ENCODE measurements at places on chromosomes 2 and 18.
A peak's percentile ranks its signal among the peaks of the same experiment; 100 is the strongest.

- no peak for DNase-seq
Observed at GRCh38 chr2:65353927-65354326, 78.5 kb downstream of the SPRED2 start.

- peak; percentile 41 for DNase-seq
Observed at GRCh38 chr2:241066893-241067341, 35.2 kb downstream of the MTERF4 start.

- DNase-seq, result no peak
Observed at GRCh38 chr18:6366776-6367175, 47.9 kb downstream of the L3MBTL4 start.

GRCh38 chr2:105140240-105140568, 101.3 kb upstream of the GPR45 start:
- no peak for DNase-seq

DNA sequence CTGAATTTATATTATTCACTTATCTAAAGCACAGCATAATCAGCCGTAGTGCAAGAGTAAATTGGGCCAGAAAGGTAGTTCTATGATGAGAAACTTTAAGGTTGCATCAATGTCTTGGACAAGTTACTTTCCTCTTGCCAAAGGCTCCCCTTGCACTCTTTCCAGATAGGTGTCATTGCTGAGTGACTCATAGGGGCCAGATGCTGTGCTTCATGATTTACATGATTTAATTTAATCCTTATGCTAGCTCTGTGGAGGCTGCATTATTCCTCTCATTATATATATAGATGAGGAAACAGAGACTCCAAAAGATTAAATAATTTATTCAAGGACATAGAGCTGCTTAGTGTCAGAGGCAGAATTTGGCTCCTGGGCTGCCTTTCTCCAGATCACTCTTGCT, 5.0 kb downstream of the CFAP221 start:
- DNase-seq, result peak; percentile 66

DNA sequence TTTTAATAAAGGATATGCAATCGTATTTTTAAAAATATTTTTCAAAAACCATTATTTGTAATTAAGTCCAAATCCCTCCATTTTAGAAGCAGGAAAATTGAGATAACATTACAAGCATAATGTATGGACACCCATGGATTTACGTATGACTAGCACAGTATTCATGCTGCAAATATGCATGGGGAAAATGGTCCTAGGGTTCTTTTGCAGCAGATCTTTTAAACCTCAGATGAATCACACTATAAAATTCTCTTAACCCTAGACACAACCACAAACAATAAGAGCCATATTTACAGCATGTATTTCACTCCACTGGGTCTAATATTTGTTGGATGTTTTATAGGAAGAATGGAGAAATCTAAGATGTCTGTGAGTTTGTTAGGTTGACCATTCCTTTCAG, 453.4 kb downstream of the TGIF1 start:
- peak; percentile 41 for DNase-seq

DNA sequence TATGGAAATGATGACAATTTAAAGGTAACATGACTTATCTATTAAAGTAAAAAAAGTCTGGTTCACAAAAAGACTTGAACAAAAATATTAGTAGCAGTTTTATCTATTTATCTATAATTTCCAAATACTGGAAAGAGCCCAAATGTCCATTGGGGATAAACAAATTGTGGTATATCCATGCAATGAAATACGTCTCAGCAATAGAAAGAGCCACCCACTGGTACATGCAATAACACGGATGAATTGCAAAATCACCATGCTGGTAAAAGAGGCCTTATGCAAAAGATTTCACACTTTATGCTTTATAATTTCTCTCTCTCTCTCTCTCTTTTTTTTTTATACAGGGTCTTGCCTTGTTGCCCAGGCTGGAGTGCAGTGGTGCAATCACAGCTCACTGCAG, 91.4 kb upstream of the ASAP2 start:
- DNase-seq, result no peak

DNA sequence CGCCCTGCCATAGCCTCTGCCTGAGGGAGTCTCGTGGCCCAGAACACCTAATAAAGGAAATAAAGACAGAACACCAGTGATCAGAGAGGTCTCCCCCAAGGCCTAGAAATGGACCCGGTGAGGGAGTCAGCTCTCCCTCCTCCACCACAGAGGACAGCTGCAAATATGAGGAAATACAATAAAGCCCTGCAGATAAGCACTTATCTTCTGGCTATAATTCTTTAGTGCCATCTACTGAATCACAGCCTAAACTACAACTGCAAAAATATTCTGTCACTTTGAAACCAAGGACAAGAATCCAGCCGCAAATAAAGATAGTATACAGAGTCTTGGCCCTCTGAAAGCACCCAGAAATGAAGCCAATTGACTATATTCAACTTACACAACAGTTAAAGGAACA, 42.4 kb upstream of the TACR1 start:
- DNase-seq, result no peak

GRCh38 chr2:147250652-147251356, 594.0 kb upstream of the ACVR2A start:
- DNase-seq, result no peak

GRCh38 chr2:199734011-199734410, 117.0 kb downstream of the FTCDNL1 start:
- DNase-seq, result no peak

- DNase-seq, result peak; percentile 51
Observed at GRCh38 chr2:73243884-73244570, 9.9 kb downstream of the CCT7 start.

DNA sequence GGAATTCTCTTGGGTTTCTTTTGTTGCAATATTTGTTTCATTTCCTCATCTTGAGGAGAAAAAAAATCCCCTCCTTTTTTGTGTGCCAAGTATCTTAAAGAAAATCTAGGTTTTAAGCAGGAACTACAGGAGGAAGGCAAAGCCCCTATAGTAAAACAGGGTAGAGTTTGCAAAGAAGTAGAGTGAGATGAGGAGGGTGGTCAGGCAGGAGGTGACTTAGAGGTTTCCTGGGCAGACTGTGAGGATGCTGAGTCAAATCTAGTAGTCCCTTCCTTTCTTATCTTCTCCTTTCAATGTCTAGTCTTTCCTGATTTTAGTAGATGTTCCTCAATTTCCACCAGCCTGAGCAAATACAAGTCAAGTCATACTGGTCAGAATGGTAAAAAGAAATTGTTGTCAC, 222.5 kb downstream of the PMAIP1 start:
- no peak for DNase-seq

- DNase-seq, result no peak
Observed at GRCh38 chr2:2847209-2847676, 516.2 kb upstream of the MYT1L start.

- no peak for DNase-seq
Observed at GRCh38 chr2:73993778-73994177, 9.1 kb downstream of the TET3 start.

DNA sequence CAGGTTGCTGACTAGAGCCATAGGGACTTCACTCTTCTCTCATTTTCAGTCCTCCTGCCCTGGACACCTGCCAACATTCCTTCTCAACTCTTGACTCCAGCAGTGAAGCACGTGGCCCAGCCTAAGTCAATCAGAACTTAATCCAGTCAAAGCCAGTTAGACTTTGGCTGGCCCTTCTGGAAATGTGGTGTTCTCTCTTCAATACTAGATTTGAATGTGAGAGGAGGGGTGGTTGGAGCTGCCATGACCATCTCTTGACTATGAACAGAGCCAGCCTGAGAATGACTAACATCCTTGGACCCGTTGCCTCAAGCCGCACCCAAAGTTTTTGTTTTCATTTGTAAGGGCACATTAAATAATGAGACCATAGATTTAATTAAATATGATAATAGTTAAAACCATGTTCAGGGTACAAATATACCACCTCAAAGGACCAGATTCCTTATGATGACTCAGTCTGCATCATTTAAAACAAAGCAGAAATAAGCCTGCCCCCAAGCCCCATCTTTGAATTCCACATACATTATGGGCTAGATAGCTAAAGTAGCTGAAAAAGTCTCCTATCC, 49.7 kb upstream of the RASGRP3 start:
- DNase-seq, result no peak

DNA sequence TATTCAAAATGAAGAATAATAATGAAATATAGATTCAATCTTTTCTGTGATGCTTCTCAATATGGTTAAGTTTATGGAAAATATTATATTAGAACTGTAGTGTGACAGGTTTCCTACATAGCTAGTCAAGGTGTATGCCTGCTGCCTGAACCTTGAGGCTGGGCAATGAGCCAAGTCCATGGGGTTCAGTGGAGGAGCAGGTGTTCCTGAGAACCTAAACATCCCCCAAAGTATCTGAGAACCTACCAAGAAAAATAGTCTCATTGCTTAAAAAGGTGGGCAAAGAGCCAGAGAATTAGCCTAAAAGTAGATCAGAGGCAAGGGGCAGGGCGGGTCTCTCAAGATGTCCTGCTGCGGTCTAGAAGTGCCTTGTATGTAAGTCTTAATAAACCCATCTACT, 185.9 kb upstream of the SPHKAP start:
- DNase-seq, result no peak

- no peak for DNase-seq
Observed at GRCh38 chr2:133480707-133481429, 87.4 kb downstream of the NCKAP5 start.

DNA sequence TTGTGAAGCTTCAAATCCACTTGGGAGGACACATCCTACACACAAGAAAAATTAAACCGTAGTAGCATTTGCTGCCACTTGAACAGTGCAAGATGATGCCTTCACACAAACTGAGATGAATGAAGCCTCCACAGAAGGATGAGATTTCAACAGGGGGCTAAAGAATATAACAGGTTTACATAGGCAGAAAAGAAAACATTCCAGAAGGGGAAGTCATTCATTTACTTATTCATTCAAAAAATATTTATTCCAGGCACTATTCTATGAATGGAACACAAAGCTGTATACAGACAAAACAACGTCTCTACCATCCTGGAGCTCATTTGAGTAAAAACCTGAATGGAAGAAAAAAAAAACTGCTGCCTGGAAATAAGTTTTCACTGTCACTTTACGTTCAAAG, 170.5 kb downstream of the CDH20 start:
- DNase-seq, result no peak

- DNase-seq, result no peak
Observed at GRCh38 chr18:48930926-48931325, 19.8 kb downstream of the SMAD7 start.

- peak; percentile 14 for DNase-seq
Observed at GRCh38 chr2:83196225-83196624, 1262.9 kb downstream of the SUCLG1 start.

- no peak for DNase-seq
Observed at GRCh38 chr2:33131749-33132148, 185.0 kb downstream of the LTBP1 start.

GRCh38 chr18:44025421-44025820, 655.3 kb upstream of the SETBP1 start:
- no peak for DNase-seq

- DNase-seq, result no peak
Observed at GRCh38 chr2:83291083-83291482, 1168.0 kb downstream of the SUCLG1 start.
